ENCODE measurements at places on chromosomes 7 and 10. TPM values are rescaled to one million over a fixed set of nuclear protein-coding genes. Genes with fewer than 3 reads are reported as not detected.

ZNF438 gene
- polyA plus RNA-seq = 15.5 TPM

GRCh38 chr7:77415476-77415822 lies 700 bp downstream of the GSAP start:
- DNase-seq = peak; percentile 18

GRCh38 chr10:85665681-85666080 lies 700.9 kb downstream of the GRID1 start:
- DNase-seq = no peak

DNA sequence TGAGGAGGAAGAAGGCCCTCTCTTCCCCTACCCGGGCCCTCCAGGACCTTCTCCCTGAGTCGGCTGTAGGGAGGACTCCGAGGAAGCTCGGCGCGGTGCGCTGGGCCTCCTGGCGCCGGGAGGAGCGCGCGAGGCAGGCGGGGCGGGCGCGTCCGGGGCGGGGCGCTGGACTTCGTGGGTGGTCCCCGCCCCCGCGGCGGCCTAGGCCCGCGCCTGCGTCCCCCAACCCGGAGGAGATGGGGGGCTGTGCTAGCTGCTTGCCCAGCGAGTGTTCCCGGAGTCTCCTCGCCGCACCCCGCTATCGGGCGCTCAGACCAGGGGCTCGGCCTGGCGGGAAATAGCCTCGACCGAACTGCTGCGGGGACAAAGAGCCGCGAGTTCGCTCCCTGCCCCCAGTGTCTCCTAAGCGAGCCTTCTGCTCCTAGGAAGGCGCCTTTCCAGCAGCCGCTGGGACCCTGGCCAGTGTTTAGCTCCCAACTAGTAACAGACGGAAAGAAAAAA lies 19.2 kb upstream of the SMO start:
- peak; percentile 75 for DNase-seq

DNA sequence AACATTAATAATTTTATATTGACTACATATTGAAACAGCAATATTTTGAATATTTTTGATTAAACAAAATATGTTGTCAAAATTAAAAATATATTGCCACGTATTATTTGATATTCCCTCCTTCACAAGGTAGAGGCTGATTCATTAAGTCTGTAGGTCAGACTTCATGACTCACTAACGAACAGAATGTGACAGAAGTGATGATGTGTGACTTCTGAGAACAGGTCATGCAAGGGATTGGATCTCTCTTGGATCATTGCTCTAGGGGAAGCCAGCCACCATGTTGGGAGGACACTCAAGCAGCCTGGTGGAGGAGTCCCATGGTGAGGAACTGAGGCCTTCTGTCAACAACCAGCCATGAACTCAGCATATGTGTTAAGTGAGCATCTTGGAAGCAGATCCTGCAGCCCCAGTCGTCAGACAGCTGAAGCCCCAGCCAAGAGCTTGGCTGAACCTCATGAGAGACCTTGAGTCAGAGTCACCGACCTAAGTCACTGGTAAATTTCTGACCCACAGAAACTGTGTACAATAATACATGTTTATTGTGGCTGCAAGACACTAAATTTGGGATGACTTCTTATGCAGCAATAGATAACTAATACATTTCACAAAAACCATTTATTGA lies 66.6 kb downstream of the HTR5A start:
- no peak for DNase-seq

DNA sequence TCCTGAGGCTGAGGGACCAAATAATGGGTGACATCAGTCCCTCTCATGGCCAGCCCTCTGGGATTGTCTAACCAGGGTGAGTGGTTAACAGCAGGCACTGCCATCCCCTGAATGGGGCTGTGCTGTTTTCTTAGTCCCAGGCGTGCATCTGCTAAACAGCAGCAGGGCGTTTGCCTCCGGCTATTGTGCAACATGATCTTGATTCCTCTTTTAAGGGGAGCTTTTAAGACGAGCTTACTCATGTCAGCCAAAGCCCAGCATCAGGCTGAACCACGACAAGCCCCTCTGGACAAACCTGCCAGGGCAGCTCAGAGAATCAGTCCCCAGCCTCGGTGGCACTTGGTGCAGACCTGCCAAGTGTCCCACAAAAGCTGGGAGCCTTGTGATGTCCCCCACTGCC lies 16.2 kb upstream of the IGFBP3 start:
- DNase-seq = no peak

DNA sequence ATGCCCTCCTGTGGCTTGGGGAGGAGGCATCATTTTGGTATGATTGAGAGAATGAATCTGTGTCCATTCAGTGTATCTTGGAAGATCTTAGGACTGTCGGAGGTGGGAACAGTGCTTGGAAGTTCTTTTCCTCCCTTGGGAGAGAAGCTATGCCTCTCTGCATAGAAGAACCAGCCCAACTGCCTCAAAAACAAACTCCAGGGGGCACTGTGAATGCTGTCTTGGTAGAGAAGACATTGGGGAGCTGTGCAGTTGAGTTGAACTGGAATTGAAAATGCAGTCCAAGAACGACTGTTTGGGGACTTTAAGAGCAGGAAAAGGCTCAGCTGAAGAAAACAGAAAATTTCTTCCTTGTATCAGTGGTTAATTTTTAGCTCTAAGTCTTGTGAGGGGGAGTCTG lies 4.9 kb upstream of the GJD4 start:
- no peak for DNase-seq
